Panc1 (cell line): ENCODE measurements at places on chromosomes 1 and 21. TPM values are rescaled to one million over a fixed set of nuclear protein-coding genes. Genes with fewer than 3 reads are reported as not detected.

Gene GIPC2
- total RNA-seq: 0.26 TPM

Gene RORC
- total RNA-seq: not detected

Gene NPHS2
- total RNA-seq: not detected

Gene CELA3B
- 3.4 TPM for total RNA-seq

Gene KIF17
- 3.9 TPM for total RNA-seq

Gene DMRTA2
- not detected for total RNA-seq

Gene CSF3R
- 0.31 TPM for total RNA-seq

Gene KRTAP12-2
- total RNA-seq: not detected

Gene CGN
- total RNA-seq: 10.2 TPM

Gene CYP4B1
- total RNA-seq: not detected

Gene BARHL2
- not detected for total RNA-seq

Gene TRPM2
- total RNA-seq: 0.26 TPM

Gene KCNJ15
- total RNA-seq: 0.13 TPM

Gene KIAA1614
- total RNA-seq: 0.80 TPM

Gene SYNC
- total RNA-seq: 1.3 TPM

Gene CADM3
- 0.28 TPM for total RNA-seq

Gene MNDA
- total RNA-seq: not detected

Gene OR2T35
- total RNA-seq: not detected

Gene DYNLT5
- not detected for total RNA-seq

Gene APCS
- total RNA-seq: 0.33 TPM

Gene PAQR7
- 30.9 TPM for total RNA-seq
